ENCODE measurements at places on chromosomes 2 and 18. TPM values are rescaled to one million over a fixed set of nuclear protein-coding genes. Genes with fewer than 3 reads are reported as not detected.
A peak's percentile ranks its signal among the peaks of the same experiment; 100 is the strongest.

Gene ABCG5
- total RNA-seq, result 0.14 TPM

Gene CPO
- not detected for total RNA-seq

GRCh38 chr2:188291617-188292347, at the start of gene GULP1:
Gene GULP1 (plus strand): TSS chr2:188291874. CDS start chr2:188477703, 185,829 bp downstream.
- peak within 1 kb of the TSS; percentile 24 for H3K4me3 ChIP-seq
- no peaks in the 10 kb centered on the region for H3K36me3 ChIP-seq
- no peak within 1 kb of the TSS for H3K27ac ChIP-seq
- peaks cover 8% of the 10 kb centered on the region for H3K4me1 ChIP-seq
- H3K27me3 ChIP-seq, result peaks cover 39% of the 10 kb centered on the region
- DNase-seq, result no peak

Gene C1QL2
- not detected for total RNA-seq

DNA sequence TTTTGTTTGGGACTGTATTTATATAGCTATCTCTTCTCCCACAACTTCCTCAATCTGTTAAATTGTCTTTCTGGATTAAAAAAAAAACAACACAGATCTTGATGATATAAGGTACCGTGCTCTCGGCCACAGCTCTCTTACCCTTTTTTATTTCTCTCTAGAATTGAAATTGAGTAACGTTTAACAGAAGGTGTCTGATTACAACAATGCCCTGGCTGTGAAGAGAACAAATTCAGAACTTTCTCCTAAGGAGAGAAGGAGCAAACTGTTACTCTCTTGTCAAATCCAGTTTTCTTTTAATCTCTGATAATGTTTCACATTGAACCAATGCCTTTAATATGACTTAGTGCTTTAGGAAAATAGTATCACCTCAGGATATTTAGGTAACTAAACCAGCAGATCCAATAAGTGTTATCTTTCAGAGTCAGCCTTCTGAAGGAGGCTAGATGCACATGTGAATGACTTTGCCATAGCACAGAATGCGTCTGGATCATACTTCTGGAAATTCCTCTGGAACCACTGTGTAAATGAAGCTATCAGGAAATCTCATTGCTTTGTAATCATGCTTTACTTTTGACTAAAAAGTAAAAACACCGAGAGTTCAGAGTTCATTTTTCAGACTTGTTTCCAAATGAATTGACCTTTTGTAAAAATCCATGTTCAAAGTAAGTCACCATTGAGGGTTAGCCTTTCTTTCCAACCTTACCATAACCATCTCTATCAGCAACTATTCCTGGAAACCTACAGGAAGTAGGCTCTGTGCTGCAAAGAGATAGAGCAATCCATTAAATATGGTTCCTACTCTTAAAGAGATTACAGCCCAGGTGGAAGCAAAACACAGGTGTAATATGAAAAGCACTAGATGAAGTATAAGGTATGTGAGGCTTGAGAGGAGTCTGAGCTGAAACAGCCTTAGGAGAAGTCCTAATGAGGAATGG, 147.0 kb upstream of the OSR1 start:
- peaks cover 22% of the 10 kb centered on the region for H3K27me3 ChIP-seq
- no peak for DNase-seq
- no peak overlapping the region for H3K27ac ChIP-seq

GRCh38 chr2:230797515-230798495, 66.9 kb upstream of the ITM2C start:
- peaks cover 27% of the 10 kb centered on the region for H3K4me1 ChIP-seq
- peaks cover 61% of the 10 kb centered on the region for H3K36me3 ChIP-seq
- H3K27ac ChIP-seq, result no peak overlapping the region

Gene MRPS9
- total RNA-seq, result 28.8 TPM

DNA sequence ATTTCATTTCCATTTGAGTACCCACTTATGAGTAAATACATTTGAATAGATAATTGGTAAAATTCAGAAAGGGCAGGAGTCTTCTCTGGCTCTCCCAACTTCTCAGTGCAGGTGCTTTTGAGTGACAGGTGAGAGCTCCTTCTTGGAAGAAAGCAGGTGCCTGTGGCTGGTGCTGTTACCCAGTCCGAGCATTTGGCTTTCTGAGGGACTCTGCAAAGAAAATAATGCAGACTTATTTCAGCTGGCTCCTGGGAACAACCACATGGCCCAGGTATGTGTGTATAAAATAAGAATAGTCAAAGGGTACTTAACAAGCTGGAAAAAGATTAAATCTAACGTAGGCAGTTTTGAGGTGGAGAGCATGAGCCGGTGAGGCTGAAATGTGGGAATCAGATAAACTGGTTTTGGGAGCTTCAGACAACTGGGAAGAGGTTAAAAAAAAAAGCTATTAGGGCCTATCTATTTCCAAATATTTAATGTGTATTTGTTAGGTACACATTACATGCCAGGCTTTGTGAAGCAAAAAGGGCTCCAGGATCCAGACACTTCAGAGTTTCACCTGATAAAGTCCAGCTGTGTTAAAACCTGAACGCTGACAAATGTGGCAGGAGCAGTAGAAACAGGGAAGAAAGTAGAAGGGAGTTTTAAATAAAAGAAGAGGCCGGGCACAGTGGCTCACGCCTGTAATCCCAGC, 20.6 kb downstream of the ZNF236 start:
- H3K4me1 ChIP-seq, result peaks cover 15% of the 10 kb centered on the region
- DNase-seq, result no peak
- no peak overlapping the region for H3K4me3 ChIP-seq
- H3K36me3 ChIP-seq, result no peaks in the 10 kb centered on the region
- H3K27me3 ChIP-seq, result no peaks in the 10 kb centered on the region

GRCh38 chr2:168715849-168716248, 86.6 kb upstream of the NOSTRIN start:
- H3K27ac ChIP-seq, result no peak overlapping the region
- peaks cover 18% of the 10 kb centered on the region for H3K36me3 ChIP-seq
- DNase-seq, result no peak
- H3K27me3 ChIP-seq, result no peaks in the 10 kb centered on the region
- H3K4me3 ChIP-seq, result no peak overlapping the region
- peaks cover 18% of the 10 kb centered on the region for H3K4me1 ChIP-seq

Gene OXER1
- 1.1 TPM for total RNA-seq

Gene SRD5A2
- not detected for total RNA-seq

All from activated T-helper 2 cell treated with anti-CD3 and anti-CD28 coated beads, Interferon-gamma antibody, Interleukin-2, Interleukin-4, amounts not matched to agents 10 μg/mL and 5 μg/mL and 100 μg/mL, durations not matched to agents 14 hours and 24 hours and 36 hours (primary cell).